Stimulated activated CD4-positive, alpha-beta T cell treated with anti-CD3 and anti-CD28 coated beads, Interleukin-15, amount 100 ng/mL, for 1 hour (primary cell): ENCODE measurements at places on chromosomes 16 and 17.

DNA sequence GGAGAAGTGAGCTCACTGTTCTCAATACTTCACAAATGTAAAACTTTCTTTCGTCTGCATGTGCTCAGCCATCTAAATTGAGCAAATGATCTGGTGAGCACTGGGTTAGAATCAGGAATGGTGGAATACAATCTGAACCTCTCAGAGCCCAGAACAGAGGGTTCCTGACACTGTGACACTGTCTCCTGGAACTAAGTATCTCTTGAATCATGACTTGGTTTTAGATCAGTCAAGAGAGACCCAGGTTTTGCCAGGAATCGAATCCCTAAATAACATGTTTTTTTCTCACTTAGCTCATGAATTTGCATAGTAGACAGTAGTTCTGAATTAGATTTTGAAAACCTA lies 49.3 kb downstream of the SF3B3 start:
- DNase-seq: no peak

DNA sequence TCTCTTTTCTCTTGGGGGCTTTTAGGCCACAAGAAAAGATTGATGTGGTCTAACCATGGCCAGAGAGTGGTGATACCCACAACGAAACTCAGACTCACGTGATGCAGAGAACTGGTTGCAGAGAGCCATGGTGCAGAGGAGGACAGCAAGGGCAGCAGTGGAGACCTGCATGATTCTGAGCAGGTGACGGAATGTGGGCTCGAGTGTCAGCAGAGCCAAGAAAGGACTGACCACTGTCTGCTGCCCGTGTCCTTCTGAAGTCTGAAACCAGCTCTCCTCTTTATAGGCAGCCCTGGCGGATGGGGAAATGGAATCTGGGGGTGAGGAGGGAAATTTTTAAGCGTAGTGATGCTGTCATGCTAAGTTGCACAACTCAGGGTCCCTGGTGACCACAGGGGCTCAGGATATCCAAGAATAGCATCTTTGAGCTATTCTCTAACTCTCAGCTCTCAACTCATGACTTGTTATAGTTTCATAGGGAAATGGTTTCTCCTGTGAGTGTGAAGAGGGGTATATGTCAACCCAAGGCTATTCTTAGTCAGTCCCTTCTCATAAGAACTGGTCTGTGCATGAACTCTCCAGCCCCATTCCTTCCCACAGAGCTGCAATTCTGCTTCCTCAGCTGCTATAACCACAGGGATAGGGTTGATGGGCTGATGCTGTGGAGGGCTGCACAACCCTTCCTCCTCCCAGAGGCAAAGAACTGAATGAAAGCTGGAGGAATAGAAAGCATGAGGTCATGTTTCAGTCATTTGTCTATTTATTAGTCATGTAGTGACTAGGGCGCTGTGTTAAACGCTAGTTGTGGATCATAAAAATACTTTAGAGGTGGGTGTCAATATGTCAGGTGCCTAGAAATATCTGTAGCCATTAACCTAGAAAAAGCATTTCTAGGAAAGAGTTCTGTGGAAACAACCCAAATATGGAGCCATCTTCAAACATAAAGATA lies at the start of gene CCL3:
TSS of gene CCL3 (minus strand) at position 256 of the 949 bp plus-strand sequence. CDS start at position 171, 85 bp downstream.
- no peak for DNase-seq

- DNase-seq: no peak
Measured at GRCh38 chr16:68183046-68183445, 52.9 kb downstream of the ESRP2 start.

- no peak for DNase-seq
Measured at GRCh38 chr16:84594725-84595038, 23.2 kb downstream of the COTL1 start.

- no peak for DNase-seq
Measured at GRCh38 chr17:8341456-8341855, 1.8 kb downstream of the ODF4 start.

GRCh38 chr17:65197201-65197600 lies 60.0 kb downstream of the RGS9 start:
- no peak for DNase-seq

GRCh38 chr16:72517154-72517553 lies 345.2 kb upstream of the PMFBP1 start:
- no peak for DNase-seq

DNA sequence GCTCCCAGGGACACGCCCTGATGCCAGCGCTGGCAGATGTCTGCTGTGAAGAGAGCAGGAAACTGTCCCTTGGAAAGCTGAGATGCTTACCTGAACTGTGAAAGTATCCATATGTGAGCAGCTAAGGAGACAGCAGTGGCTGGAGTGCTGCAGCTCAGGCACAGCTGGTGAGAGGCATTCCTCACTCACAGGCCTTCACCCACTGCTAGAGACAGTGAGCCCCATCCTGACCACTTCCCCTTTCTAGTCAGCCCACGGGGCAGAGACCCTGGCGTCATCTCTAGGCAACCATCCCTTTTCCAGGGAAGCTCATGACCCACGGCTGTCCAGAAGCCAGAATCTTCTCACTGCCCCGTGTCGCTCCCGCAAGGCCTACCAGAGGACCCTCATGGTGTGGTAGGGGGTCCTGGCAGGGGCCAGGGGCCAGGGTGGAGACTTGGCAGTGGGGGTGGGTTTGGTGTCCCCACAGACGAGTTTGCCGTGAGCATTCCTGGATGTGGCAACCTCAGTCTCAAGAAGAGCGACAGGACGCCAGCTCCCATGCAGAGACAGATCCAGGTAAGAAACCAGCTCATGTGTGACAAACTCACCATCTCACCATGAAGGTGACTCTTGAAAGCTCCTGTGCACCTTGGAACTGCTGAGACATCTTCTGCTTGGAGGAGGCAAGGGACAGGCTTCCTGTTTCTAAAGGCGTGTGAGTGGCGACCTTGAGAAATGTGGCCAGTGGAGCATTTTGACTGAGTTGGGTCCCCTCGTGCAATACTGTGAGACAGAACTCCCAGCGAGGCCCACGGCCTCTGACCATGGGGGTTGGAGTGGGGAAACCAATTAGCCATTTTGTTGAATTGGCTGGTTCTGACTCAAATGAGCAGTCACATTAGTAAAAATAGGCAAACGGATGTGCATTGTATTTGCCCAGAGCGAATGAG lies at the start of gene SCIMP:
TSS of gene SCIMP (minus strand) at position 216 of the 932 bp plus-strand sequence. CDS start at position 111, 105 bp downstream.
- DNase-seq: no peak

DNA sequence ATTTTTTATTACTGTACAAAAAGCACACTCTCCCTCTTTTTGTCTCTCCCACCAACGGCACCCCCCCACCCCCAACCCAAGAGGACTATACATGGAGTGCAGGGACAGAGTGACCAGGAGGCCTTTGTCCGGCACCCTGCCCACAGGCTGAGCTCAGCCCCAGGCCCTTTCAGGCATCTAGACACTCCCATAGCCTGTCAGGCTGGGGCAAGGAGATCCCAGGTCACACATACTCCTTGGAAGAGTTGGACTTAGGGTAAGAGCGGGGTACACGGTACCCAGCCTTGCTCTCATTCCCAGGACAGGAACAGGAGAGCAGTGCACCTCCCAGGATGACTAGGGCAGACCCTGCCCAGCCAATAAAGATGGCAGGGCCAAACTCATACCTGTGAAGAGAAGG lies 2.1 kb downstream of the CLDN7 start:
- no peak for DNase-seq

DNA sequence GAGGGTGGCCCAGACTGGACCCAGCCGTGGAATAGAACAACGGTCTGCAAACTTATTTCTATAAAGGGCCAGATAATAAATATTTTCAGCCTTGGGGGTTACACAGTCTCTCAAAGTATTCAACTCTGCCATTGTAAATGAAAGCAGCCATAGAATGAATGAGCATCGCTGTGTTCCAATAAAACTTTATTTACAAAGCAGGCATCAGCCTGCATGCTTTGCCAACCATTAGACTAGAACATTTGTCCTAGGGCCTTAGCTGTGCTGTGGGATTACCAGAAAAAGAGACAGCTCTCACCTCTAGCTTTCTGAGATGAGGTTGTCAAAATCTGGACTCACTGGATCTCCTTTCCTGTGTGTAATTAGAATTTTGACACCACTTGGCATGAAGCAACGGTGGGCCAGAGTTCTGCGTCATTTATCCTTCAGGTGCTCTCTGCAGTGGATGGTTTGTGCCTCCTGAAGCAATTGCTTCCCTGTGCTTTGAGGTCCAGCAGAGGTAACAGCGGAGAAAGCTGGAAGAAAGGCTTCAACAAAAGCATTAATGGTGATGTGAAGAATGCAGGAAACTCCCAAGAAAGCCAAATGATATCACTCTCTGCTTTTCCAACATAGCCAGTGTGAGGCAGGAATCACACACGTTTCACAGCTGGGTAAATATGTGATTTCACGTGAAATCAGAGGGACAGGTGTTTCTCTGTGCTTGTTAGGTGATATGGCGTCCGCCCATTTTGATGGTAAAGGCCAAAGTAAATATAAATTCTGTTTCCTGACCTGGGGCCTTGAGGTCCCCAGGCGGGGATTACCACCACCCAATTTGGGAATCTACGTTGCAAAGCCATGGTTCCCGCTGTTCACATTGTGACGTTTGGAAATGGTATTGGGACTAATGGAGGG lies 148.4 kb downstream of the PITPNC1 start:
- DNase-seq: no peak

GRCh38 chr16:66647866-66648265 lies 43.4 kb downstream of the CMTM3 start:
- no peak for DNase-seq

DNA sequence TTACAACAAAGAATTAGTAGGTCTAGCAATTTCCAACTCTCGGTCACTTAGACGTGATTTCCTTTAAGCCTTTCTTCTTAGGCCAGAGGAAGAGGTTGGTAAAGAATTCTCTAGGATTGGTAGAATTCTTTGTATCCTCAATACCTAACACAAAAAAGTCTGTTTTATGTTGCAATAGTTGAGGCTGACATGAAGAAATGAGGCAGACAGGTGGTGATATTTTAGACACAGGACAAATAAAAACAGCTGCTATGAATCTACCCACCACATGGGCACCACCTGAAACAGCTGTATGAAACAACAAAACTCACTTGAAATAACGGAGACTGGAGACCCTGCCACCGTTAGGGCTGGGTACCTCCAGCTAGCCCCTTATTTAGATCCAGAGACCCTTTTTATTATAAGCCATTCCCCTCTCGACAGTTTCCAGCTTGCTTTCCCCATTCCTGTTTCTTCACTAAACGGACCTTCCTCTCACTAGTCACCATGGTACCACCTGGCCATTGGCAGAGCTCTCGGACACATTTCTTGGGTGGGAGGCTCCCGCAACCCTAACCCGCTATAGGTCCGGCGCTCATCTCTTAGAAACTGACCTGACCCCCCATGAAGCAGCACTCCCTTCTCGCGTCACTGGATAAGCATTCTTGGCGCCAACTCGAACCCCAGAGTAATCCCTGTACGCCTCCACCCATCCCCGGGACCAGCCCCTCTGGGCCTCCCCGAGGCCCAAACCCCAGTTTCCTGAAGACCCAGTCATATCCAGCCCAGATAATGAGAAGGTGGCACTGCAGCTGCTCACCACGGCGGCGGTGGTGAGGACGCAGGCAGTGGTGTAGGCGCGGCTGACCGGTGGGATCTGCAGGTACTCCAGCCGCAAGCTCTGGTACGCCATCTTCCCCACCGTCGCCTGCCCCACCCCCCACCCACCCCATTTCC lies at the start of gene DERL2:
TSS of gene DERL2 (minus strand) at position 909 of the 936 bp plus-strand sequence. CDS start at position 892, 17 bp downstream.
- no peak for DNase-seq

DNA sequence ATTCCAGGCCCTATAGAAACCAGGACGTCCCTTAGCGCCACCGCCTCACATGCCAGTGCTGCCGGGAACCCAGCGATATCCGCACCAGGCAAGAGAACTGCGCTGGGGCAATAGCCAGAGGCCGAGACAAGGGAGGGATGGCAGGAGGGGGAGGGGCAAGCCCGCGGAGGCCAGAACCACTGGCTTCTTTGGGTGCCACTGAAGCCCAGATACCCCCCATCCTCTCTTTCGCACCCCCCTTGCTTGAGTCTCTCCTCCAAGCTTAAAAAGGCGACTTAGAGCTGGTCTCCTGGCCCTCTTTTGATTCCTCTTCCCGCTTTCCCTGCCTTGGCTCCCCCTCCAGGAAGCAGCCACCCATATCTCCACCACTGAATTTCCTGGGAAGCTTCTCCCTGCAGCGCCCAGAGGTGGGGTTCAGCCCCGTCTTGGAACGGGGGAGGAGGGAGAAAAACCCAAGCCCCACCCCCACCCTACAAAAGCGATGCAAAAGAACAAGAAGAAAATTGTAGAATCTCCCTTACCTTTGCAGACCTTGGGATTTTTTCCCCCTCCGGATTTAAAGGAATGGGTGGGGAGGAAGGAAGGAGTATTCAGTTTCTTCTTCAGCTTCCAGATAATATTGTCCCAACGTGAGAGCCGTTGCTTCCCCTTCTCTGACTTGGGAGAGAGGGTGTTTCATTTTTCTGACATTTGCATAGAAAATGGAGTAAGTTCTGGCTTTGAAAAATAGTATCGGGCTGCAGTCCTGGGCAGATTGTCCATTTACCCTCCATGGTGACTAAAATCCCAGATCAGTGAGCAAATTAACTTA lies 622 bp downstream of the HOXB6 start:
- no peak for DNase-seq

DNA sequence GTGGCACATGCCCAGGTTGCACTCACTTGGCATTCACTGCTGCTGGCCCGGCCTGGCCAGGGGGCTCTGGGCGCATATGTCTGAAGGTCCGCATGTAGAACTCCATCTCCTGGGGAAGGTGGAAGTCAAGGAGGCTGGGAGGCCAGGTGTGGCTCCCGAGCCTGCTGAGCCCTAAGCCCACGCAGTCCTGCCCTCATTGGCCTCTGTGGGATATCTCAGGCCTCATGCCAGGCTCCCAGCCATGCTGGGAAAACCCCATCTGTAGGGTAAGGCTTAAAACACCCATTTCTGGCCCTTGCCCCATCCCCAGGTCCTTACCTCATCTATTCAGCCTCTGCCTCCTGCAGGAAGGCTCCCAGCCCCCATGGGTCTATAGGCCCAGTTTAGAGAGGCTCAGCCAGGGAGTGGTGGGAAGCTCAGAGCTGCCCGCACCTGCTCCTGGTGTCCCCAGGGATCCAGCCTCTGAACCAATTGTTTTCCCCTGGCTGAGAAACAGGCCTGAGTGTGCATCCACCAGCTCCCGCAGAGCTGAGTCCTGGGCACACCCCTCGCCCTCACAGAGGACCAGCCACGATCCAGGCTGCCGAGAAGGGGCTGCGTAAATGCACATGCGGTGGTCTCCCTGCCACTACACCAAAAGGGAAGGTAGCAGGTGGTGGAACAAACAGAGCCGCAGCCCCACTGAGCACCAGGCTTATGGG lies 2.3 kb upstream of the TPPP3 start:
- DNase-seq: no peak

GRCh38 chr17:7004398-7005253 lies 7.8 kb upstream of the RNASEK start:
- no peak for DNase-seq

GRCh38 chr16:65280845-65281512 lies 159.1 kb upstream of the CDH11 start:
- DNase-seq: no peak

- DNase-seq: no peak
Measured at GRCh38 chr17:45096926-45097325, 35.4 kb downstream of the PLCD3 start.
